ENCODE measurements at places on chromosomes 11 and 22.

GRCh38 chr11:97118614-97119200 is 728.9 kb downstream of the JRKL start:
- DNase-seq = no peak

GRCh38 chr11:128053981-128054931 is 533.1 kb downstream of the ETS1 start:
- DNase-seq = no peak

- no peak for DNase-seq
These were observed 11.8 kb upstream of the E2F8 start for GRCh38 chr11:19252394-19253152.

DNA sequence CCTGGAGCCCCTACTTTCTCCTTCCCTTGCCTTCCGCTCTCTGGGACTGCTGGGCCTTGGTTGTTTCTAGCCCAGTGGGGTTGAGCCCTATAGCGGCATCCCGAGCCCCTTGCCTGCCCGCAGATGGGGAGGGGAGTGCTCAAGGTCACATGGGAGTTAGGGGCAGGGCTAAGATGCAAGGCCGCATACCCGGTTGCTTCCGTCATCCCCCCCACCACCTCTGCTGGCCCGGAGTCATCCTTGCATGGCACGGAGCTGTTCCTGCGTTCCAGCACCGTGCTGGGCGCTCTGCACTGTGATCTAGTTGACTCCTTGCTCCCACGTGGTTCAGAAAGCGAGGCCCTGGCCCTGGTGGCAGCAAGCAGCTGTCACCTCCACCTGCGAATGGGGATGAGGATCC is 18.0 kb downstream of the FLRT1 start:
- no peak for DNase-seq

- DNase-seq = no peak
These were observed 4.7 kb upstream of the C11orf86 start for GRCh38 chr11:66970371-66970806.

DNA sequence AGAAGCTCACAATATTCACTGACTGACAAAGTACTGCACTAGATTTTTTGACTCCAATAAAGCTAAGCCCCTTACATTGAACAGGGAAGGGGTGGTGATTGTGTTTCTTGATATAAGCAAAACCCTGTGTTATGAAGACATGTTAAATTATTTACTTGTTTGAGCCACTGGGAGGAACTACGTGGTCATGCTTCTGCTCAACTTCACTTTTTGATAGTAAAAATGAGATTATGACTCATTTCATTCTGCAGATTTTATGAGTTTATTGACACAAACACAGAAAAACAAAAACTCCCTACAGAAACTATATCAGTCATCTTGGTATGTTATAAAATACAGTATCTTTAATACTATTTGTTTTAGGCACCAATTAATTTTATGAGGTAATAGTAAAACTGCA is 124.7 kb downstream of the CADM1 start:
- no peak for DNase-seq

DNA sequence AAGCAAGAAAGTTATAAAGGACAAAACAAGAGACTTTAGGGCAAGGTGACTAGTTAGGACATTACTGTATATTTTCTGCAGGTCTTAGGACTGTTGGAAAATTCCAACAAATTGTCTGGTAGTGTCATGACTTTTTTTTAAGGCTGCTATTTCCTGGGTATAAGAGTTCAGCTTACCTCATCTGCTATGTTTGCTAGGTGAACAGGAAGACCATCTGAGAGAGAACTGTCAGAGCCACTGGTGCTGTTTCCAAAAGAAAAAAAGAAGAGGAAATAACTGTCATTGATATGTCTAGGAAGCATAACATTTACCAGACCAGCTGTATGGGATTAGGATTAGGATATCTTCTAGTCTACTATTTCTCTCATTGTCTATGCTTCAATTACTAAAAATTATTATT is 26.3 kb upstream of the MTCH2 start:
- no peak for DNase-seq

DNA sequence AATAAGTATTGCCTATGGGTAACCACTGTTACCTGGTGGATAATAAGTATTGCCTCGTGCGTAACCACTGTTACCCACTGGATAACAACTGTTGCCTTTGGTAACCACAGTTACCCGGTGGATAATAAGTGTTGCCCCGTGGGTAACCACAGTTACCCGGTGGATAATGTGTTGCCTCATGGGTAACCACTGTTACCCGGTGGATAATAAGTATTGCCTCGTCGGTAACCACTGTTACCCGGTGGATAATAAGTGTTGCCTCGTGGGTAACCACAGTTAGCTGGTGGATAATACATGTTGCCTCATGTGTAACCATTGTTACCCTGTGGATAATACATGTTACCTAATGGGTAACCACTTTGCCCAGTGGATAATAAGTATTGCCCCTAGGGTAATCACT is 9.8 kb upstream of the NXPE4 start:
- DNase-seq = no peak

DNA sequence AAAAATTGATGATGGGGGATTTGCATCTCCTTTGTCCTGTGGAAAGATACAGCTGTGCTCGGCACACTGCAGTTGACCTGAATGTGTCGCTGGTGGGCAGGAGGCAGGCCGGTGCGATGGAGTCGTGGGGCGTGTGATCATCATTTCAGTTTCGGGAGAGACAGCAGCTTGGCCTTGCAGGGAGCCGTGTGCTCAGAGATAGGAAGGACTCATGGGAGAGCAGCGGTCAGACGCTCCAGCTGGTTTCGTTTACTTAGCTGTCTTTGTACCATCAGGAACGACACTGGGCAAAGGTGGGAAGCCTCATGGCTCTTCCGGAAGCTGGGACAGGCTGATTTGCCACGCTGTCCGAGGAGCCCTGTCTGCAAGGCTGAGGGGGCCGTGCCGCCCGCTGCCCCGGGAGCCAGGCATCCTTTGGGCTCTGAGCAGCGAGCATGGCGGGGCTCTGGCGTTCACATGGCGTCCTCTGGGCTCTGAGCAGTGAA is 32.7 kb downstream of the GRAMD4 start:
- no peak for DNase-seq

DNA sequence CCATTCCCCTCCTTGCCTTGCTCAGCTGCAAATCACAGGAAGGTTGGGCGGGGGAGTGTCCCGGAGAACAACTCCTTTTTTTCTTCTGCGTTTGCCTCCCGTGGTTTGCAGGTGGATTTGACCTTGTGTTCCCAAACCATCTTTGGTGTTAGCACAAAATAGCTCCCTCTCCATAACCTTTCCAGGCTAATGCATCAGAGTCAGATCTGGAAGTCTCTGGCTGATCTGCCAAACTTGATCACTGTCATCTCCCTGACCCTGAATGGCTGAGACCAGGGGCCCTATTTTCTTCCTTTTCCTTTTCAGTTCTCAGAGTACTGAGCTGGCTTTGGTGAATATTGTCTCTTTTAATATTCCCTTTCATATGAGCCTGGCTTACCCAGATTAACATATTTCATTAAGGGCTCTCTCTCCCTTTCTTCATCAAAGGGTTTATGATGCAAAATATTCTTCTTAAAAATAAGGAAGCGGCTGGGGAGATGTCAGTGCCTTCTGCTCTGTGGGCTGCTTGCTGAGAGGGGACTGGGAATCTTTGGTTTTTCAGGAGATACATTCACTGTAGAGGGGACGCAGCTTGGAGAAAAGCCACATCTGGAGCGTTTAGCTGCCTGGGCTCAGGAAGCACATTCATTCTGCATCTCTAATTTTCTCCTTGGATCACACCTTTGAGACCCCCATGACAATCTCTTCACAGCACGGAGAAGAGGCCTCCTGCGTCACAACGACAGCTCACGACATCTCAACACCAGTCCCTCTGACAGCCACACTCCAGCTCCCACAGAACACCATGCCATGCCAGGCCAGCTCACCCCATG is 148.3 kb downstream of the CEP164 start:
- no peak for DNase-seq

GRCh38 chr11:103929170-103929903 is 107.1 kb upstream of the DDI1 start:
- no peak for DNase-seq

DNA sequence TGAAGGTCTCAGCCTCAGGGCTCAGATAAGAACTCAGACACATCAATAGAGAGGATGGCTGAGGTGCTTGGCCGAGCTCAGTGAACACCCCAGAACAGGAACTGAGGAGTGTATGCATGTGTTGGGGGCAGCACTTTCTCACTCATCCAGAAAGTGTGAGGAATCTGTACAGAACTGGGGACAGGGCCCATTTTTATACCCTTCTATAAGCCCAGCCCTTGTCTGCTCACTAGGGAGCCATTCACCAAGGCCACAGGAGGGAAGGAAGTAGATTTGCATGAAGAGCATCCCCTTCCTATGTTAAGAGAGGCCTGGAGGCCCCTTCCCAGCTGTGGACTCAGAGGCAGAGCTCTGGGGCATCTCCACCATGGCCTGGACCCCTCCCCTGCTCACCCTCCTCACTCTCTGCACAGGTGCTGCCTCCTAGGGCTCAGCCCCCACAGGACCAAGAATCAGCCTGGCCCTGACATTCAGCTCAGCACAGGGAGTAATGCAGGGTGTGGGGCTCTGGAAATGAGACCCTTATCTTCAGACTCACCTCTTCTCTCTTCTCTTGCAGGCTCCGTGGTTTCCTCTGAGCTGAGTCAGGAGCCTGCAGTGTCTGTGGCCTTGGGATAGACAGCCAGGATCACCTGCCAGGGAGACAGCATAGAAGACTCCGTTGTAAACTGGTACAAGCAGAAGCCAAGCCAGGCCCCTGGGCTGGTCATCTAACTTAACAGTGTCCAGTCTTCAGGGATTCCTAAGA is 39.9 kb upstream of the GGTLC2 start:
- no peak for DNase-seq

DNA sequence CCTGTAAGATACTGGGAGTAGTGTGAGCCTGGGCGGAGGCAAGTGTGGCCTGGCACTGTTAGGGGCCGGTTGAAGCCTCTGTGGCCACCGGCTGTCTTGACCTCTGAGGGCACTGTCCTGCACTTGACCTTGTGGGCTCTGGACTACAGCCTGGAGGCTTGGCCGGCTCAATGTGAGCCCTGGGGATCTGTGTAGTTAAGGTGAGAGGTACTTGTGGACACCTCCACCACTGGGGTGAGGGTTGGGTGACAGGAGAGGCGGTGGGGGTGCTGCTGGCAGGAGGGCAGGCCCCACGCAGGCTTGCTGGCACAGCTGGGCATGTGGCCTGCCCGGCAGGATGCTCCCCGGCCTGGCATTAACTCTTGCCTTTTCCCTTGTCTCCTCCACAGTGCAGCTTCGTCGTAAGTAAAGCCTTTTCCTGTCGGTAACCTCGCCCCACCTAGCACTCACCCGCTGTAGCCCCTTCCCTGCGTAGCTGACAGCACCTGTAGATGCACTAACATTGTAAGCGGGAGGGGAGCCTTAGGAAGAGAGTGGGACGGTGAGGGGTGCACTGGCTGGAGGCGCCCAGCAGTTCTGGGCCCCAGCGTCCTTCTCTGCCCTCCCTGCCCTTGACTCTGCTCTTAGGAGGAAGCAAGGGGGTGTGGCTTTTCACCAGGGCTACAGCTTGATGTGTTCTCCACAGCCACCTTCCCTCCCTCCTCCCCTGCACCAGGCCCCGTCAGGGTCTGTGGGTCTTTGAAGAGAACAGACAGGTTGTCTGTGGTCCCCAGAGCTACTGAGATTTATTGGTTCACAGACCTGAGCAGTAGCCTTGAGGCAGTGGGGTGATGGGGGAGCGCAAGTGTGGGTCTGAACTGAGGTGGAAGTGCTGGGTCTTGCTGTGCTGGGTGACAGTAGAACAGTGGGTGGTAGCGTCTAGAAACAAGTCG is 17.6 kb downstream of the INCENP start:
- no peak for DNase-seq

DNA sequence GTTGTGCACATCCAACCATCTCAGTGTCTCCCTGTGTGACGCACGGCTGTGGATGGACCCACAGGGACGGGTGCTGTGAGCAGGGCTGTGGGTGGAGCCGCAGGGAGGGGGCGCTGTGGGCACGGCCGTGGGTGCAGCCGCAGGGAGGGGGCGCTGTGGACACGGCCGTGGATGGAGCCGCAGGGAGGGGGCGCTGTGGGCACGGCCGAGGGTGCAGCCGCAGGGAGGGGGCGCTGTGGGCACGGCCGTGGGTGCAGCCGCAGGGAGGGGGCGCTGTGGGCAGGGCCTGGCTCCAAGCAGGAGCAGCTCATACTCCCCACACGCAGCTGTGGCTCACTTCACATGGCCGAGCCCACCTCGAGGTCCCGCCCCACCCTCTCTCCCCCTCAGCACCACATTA is 6.0 kb upstream of the MAPK11 start:
- DNase-seq = peak; percentile 49

DNA sequence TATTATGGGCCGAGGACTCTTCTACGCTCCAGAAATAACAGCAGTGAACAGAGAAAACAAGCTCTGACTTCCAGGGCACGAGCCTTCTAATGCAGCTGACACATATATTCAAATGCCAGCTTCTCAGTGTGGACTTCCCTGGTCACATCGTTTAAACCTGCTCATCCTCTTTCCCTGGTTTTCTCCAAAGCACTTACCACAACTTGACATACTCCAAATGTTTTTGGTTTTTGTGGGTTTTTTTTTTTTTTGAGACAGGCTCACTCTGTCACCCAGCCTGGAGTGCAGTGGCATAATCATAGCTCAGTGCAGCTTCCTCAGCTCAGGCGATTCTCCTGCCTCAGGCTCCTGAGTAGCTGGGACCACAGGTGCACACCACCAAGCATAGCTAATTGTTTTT is 105.5 kb downstream of the MICAL3 start:
- no peak for DNase-seq

DNA sequence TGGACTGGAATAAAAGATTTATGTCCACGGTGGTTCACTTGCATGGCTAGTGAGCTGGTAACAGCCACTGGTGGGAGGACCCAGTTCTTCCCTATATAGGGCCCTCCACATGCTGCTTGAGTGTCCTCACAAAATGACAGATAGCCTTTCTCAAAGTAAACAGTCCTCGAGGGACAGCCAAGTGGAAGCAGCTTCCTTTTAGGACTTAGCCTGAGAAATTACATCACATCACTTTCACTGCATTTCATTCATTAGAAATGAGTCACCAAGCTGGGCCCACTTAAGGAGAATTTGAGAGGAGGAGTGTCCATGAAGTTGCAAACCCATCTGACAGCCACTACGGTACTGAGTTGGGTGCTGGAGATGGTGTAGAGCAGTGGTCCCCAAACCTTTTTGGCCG is 7.0 kb downstream of the ISX start:
- peak; percentile 29 for DNase-seq

GRCh38 chr22:36199001-36199551 is 2.5 kb downstream of the APOL4 start:
- DNase-seq = peak; percentile 4

GRCh38 chr11:30938810-30939209 is 352.7 kb upstream of the MPPED2 start:
- no peak for DNase-seq

DNA sequence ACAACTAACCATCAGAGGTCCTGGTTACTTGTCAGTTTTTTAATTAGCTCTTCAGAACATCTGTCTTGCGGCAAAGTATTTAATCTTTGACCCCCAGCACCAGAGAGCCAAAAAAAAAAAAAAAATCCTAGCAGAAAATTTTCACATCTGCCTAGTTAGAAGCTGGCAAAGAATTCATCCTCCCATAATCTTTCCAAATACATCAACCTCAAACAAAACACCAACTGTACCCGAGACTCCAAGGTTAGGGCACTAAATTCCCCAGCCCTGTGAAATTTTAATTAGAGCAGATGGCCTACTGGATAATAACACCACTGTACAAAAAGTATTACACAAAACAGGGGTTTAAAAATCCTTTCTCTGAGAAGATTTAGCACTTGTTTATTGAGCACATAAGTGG is 55.7 kb downstream of the RAB38 start:
- DNase-seq = no peak

- DNase-seq = peak; percentile 38
These were observed 8.4 kb downstream of the CYTH4 start for GRCh38 chr22:37290737-37291136.
